ENCODE measurements at places on chromosomes 3 and 15.

DNA sequence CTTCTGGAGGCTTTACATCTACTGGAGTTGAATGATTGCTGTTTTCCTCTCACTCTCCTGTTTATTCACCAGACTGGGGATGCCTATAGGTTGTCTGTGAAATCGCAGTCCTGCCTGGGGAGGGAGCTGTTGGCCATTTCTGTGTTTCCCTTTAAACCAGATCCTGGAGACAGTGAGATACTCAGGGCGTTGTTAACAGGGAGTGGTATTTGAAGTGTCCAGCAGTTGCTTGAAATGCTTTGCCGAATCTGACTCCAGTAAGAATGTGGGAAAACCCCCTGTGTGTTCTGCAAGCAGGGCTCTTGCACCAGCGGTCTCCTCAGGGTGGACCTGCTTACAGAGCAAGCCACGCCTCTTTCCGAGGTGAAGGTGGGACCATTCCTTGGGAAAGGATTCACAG lies 4.3 kb upstream of the LRRK1 start:
- DNase-seq, result no peak

GRCh38 chr3:190041333-190042041 lies 79.2 kb downstream of the P3H2 start:
- DNase-seq, result no peak

DNA sequence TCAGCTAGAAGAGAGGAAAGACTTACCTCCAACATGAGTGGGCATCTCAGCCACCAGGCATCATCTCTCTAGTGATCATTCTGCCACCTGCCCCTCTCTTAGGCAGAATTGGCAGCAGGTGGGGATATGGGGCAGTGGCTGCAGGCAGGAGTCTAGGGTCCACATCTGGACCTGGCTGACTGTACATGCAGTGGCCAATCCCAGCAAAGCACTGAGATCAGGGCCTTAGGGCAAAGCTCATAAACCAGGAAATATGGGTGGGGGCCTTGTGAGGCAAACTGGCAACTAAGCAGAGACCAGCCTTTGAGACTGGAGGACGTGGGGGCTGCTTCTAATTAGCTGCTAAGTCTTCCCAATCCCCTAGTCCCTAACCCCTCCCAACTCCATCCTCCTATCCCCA lies 12.9 kb downstream of the POMGNT2 start:
- DNase-seq, result no peak

- DNase-seq, result no peak
Observed at GRCh38 chr3:117548600-117548999, 839.0 kb downstream of the TUSC7 start.

DNA sequence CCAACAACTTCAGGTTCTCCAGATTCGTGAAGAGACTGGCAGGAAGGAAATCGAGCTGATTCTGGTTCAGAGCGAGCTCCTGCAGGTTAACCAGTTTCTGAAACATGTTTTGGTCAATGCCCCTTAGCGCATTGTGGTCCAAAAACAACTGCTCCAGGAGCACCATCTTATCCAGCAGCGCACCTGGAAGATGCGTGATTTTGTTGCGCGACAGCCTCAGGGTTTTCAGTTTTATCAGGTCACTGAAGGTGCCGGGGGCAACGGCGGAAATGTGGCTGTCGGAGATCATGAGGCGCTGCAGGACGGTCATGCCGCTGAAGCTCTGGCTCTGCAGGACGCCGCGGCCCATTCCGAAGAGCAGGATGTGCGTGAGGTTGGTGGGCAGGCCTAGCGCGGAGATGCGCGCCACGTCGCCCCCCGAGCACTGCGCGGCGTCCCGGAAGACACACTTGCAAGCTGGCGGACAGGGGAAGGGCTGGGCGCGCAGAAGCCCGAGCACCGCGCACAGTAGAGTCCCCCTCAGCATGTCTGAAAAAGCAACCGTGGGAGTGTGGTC lies 1.2 kb downstream of the GP5 start:
- DNase-seq, result no peak

DNA sequence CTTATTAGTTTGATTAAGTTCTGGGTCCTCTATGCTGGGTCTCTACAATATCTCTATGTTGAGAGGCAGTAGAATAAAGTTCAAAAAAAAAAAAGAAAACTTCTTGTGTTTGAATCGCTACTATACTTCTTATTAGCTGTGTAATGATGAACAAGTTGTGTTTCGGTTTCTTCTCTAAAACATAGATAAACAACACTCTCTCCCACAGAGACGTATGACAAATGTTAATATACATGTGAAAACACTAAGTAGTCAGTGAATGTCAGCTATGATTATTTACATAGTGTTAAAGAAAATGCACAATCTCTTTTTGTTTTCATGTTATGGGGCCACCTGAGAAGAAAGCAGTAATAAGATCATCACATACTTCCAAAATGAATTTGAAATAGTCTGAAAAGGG lies 45.3 kb downstream of the ACAP2 start:
- no peak for DNase-seq

DNA sequence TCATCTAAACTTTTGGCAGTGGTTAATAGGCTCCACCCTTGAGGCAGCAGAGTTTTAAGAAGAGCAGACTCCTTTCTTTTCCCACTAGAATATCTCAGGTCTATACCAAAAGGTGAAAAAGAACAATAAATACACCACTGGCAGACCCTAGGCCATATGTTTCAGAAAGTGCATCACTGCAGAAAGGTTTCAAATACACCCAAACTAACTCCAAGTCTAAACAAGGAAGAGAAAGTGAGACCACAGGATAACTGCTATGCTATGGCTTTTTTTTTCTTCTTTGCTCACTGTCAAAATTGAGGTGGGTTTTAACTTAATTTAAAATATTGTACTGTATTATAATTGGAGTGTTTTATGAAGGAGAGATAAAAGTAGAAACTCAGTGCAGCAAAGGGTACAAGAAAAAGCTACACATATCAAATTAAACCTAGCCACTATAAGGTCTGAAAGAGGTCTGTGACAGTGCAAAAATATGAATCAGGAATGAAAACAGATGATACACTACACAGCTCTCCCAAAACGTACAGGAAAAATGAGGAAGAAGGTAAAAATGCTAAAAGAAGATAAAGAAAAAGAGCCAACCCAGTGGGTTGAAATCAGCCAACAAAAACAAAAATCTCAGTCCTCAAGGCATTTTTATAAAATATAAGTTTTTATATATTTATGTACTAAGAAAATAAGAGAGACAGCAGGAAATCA lies 8.4 kb downstream of the SNX4 start:
- DNase-seq, result no peak

DNA sequence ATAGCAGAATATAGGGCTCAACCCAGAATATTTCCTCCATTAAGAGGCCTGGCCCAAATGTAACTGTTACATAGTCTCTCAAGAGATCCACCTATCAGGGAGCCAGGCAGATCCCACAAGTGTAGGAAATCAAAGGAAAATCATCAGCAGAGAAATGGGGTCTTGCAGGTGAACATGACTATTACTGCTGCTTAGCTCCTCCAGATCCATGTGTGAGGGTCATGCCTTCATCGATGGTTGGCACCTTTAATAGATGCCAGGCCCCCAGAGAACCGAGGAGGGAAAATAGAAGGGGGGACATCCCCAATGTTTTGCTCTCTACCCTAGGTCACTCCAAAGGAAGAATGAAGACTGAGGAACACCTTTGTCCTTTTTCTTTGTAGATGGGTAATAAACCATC lies 1029.9 kb upstream of the CADM2 start:
- DNase-seq, result no peak

DNA sequence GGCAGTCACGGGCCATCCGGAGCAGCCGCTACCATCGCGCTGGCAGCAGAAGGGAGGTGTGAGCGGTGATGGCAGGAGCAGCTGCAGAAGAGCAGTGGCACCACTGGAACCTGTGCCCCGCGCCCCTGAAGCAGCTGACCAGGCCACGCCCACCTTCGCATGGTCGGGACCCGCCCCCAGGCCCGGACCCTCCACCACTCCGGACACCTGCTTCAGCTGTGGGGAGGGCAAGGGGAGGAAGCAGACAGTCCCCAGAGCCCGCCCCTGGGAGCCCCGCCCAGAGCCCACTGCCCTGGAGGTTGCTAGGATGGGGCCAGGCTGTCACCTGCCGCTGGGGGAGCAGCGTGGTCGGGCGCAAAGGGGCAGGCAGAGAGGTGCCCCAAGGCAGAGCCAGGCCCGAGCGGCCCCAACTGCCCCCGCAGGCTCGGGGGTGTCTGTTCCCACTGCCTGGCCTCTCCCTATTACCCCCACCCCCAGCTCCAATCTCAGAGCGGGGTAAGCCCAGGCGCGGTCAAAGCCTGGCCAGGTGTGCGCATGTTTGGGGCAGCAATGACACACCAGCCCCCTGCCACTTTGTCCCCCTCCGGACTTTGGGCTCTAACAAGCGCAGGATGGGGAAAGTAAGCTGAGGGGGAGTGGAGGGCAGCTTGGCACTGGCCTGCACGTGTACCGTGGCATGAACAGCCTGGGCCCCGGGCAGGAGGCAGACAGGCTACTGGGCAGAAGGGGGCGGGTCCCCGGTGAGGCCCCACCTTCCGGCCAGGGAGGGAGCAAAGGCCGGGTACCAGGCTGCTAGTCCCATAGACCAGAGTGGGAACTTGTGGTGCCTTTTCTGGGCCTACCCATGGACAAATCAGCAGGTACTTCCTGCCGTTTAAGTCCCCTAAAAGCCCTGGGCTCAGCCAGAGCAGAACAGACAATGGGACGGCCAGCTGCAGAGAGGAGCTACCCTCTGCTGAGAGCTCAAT lies 8.7 kb downstream of the SPCS1 start:
- no peak for DNase-seq

- no peak for DNase-seq
Observed at GRCh38 chr3:111807826-111808225, 51.2 kb upstream of the PHLDB2 start.

DNA sequence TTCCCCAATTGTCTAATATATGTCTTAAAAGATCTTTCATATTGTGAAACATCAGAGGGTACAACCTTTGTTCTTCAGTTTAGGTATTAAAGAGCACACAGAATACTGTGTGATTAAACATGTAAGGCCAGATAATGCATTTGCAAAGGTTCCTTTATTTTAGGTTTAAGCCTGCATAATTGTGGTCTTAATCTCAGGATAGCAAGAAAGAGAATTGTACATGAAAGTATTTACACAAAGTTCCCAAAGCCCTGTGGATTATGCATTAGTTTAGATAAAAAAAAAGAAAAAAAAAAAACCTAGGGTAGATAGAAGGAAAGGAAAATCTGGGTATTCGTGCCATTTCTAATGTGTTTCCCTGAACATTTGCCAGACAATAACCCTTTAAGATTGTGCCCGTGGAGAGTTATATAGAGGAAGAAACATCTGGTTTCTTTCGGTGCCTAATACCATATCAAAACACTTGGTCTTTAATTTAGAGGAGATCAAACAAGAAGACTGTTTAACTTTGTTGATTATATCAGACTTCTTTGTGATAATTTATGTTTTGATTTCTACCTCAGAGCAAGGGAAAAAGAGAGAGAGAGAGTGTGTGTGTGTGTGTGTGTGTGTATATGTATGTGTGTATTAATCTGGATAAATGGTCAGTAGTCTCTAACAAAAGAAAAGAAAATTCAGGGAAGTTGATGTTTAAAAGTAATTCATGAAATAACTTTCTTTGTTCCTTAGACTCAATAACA lies 139.6 kb upstream of the CGNL1 start:
- no peak for DNase-seq

DNA sequence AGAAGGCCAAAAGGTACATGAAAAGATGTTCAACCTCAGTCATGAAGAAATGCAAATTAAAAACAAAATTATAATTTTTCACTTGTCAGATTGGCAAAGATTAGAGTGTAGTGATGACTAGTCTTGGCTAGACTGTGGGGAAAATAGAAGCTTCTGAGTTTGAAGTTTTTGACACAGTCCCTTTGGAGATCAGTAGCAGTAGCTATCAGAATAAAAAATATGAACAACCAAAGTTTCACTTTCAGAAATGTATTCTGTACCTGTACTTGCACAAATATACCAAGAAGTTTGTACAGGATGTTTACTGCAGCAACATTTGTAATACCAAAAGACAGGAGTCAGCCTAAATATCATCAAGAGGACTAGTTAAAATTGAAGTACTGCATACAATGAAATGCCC lies 14.1 kb downstream of the ATP2C1 start:
- DNase-seq, result no peak

DNA sequence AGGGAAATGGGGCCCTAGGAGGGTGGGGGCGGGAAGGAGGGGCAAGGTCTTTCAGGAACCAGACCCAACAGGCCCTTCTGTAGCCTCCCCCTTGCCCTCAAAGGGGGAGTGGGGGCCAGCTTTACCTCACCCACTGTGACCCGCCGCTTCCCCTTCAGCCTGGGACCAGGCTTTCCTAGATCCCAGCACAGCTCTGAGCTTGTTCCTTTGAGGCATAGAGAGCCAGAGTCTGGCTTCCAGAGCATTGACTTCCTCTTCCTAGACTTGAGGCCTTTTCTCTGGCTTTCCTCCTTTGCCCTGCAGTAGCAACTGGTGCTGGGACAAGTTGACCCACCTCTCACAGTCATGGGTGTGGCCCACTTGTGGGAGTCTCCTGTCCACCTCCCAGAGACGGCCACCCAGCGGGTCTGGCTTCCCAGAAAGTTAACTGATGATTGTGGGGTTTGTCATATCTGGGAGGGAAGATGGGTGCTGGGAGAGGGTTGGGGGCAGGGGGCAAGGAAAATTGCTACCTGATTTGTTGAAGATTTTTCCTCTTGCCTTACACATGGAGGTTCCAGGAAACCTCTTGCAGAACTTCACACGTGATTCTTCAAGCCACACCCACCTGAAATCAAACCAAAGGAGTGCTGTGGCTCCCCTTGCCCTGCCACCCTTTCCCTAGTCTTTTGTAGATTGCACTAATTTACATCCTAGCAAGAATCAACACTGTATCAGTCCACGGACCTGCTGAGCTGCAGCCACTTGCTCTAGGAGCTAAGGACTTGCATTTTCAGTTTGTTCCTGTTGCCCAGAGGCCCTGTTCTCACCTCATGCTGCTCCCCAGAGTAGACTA lies 4.1 kb upstream of the CHST14 start:
- no peak for DNase-seq

- DNase-seq, result no peak
Observed at GRCh38 chr3:134482622-134483021, 3.2 kb downstream of the ANAPC13 start.

DNA sequence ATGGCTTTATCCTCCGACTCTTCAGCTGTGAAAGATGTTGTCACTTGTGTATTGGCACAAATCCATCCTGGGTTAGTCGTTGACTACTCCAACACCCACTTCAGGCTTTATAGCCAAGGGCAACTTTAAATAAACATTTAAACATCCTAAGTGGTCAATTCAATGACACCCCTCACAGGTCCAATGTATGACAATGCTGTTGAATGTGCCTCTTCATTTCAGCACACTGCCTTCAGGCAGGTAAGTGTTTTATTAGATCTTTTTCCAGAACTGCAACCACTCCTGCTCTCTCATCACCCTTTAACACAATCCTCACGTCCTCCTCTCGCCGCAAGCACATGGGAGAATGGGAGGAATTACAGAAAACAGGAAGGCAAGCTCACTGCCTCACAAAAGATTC lies 30.3 kb downstream of the IL12A start:
- peak; percentile 81 for DNase-seq

- DNase-seq, result no peak
Observed at GRCh38 chr3:101813817-101814440, 34.9 kb downstream of the NXPE3 start.

GRCh38 chr3:48595526-48596121 lies 495 bp upstream of the COL7A1 start:
- no peak for DNase-seq

- DNase-seq, result peak; percentile 79
Observed at GRCh38 chr3:175163686-175164085, 304.6 kb downstream of the NAALADL2 start.
